ENCODE measurements at places on chromosomes 1 and 21.

DNA sequence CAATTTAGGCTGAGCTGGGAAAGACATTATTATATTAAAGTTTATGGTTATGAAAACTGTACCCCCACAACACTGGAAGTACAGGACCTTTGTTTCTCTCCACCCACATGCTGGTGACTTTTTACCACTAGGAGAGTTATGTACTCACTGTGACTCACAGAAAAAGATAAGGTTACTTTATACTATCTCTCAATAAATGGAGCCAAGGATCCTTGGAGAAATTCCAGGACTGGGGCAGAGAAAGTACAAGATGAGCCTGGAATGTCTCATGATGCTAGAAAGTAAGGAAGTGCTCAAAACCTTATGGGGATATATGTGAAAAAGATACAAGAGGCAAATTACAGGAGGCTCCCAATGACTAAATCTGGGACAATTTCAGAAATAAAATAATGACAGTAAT is 63.9 kb upstream of the C1orf105 start:
- no peak for DNase-seq

- DNase-seq: peak; percentile 62
These were observed 98.4 kb downstream of the EBNA1BP2 start for GRCh38 chr1:43073490-43074230.

- DNase-seq: no peak
These were observed 48.9 kb upstream of the ZNF326 start for GRCh38 chr1:89945852-89946476.

GRCh38 chr1:187474336-187474735 is 645.6 kb downstream of the PLA2G4A start:
- no peak for DNase-seq

- no peak for DNase-seq
These were observed 26.1 kb downstream of the PKP1 start for GRCh38 chr1:201309416-201309815.

GRCh38 chr1:20126041-20126805 is 6.9 kb upstream of the PLA2G2D start:
- no peak for DNase-seq

DNA sequence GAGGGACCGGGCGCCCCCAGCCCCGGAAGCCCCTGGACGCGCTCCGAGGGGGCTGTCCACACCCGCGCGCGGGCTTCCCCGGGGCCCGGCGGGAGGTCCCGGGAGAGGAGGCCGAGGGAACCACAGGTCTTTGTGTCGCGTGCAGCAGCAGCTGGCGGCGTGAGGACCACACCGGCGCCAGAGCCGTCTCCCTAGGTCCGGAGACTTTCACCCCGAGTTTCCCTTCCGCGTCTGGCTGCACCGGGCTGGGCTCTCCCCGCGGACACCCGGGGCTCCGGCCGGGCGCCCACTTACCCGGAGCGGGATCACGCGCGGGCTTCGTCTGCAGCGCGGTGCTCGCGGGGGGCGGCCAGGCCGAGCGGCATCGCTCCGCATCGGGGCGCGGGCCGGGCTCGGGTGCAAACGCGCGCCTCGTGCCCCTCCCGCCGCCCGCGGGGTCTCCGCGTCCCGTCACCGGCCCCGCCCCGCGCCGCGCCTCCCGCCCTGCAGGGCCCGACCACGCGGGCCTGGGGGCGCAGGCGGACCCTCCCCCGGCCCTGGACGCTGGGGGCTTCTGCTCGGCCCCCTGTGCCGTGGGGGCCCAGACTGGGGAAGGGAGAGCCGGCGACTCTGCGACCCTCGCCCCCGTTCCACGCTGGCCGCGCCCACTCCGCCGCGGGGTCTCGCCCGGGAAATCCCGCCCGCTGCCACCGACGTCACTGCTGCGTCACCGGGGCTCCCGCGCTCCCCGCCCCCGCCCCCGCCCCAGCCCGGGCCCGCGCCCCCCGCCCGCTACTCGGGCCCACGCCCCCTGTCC is at the start of gene GNG4:
Gene GNG4 (minus strand): TSS at position 417 of the 796 bp plus-strand sequence. CDS start 65,946 bp downstream, outside the sequence.
- DNase-seq: no peak

GRCh38 chr1:240287722-240288121 is 196.0 kb downstream of the FMN2 start:
- DNase-seq: no peak

GRCh38 chr21:45745256-45745655 is 101.7 kb downstream of the PCBP3 start:
- no peak for DNase-seq

- DNase-seq: no peak
These were observed 501.0 kb downstream of the SETD4 start for GRCh38 chr21:35559128-35559828.

GRCh38 chr1:40394491-40395172 is 21.1 kb downstream of the SMAP2 start:
- DNase-seq: no peak

DNA sequence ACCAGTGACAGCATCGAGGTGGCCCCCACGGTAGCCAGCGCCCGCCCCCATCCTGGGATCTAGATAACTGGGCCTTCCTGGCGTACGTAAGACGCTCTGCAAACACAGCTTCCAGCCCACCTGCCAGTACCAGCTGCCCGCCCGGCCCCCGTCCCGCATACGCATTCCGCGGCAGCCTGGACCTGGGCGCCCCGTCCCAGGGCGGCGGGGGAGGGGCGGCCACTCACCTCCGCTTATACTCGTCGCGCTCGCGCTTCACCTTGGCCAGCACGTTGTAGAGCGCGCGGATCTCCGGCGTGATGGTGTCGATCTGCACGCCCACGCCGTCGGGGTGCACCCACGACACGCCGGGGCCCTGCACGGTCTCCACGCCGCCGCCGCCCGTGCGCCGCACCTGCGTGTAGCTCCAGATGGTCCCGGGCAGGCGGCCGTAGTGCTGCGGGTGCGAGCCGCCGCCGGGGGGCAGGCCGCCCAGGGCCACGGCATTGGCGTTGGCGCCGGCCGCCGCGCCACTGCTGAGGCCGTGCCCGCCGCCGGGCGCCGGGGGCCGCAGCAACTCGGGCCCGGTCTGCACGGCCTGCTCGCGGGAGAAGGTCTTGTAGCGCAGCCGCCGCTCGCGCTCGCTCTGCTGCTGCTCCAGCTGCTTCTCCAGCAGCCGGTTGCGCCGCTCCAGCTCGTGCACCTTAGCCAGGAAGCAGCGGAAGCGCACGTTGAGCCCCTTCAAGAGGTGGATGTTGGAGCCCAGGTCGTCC is 859 bp downstream of the IFFO2 start:
- DNase-seq: peak; percentile 53

- DNase-seq: no peak
These were observed 87.0 kb downstream of the GLUL start for GRCh38 chr1:182304627-182305026.

DNA sequence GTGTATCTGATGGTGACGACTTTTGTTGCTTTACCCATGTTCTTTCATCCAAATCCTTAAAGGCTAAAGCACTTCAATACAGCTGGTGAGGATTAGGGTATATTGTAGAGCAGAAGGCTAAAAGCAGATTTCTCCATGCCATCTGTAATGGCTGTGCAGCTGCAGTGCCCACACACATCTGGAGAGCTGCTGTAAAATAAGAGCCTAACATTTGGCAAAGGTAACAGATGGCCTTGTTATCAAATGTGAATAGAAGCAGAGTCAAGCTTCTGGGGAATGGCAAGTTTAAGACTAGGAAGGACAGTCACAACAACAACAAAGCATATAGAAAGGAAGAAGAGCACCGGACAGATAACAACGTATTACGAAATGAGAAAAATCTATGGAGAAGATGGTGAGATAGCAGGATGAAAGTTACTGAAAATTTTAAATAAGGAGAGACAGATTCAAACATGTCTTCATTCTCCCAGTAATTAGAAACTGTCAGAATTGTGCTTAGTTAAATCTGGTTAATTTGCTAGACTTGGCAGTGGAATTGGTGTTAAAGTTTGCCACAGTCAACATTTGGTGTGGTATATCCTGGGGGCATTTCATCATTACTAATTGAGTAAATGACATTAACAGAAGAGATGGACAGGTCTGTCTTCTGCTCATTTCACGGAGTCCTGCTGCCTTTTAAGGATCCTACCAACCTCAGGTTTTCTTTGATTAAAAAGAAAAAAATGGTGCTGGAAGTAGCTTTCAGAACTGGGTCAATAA is 1093.2 kb downstream of the ADGRL2 start:
- DNase-seq: no peak

DNA sequence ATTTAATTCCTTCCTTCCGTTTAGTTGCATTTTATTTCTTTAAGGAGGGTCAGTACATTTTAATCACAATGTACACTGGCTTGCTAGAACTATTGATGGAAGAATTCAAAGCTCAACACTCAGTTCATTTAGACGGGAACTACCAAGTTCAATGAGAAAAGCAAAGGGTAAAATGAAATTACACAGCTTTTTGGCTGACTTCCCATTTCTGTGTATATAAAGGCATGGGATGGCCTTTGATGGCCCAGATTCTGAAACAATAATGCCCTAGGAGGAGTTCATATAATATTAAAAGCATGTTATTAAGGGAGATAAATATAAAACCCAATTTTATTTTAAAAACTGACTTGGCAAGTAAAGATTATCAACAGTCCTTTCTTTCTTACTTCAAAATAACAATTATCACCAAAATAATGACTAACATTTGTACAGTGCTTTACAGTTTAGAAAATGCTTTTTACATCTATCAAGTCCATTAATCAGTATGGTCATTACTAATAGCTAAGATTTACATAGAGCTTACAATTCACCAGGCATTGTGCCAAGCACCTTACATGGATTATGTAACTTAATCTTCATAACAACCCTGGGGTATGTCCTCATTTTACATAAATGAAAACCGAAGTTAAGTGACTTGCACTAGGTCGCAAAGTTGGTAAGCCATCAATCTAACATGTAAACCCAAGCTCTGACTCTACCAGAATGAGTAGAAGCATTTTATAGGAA is 402.4 kb downstream of the OMA1 start:
- no peak for DNase-seq

DNA sequence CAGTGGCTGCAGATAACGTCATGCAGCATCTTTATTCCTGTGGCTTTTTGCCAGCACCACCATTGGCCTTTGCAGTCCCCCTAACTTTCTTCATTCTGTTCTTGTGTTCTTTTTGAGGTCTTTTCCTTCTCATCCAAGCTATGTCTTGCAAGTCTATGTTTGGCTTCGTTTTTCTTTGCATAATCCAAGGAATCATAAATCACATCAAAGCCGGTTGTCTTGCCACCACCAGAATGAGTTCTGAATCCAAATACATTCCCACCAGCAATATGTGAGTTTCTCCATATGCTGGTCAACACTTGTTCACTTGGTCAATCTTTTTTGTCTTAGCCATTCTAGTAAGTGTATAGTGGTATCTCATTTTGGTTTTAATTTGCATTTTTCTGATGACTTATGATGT is 70.6 kb upstream of the AK4 start:
- DNase-seq: no peak

GRCh38 chr1:76942549-76942948 is 75.3 kb downstream of the ST6GALNAC5 start:
- no peak for DNase-seq

DNA sequence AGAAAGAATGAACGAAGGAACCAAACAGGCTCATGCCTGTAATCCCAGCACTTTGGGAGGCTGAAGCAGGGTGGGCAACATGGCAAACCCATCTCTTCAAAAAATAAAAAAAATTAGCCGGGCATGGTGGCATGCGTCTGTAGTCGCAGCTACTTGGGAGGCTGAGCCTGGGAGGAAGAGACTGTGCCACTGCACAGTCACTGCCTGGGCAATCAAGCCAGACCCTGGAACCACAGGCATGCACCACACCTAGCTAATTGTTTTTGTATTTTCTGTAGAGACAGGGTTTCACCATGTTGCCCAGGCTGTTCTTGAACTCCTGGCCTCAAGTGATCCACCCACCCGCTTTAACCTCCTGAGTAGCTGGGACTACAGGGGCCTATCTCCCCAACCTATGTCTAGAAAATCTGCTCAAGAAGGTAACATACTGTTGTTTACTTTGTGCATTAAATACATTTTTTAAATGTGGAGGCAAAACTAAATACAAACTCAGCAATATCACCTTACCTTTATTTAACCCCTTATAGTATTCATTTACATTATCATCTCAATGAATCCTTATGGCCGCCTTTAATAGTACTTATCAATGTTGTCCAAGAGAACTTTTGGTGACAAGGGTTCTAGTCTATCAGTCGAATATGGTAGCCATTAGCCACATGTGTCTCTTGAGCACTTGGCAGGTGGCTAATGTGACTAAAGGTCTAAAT is 2.7 kb downstream of the KHDC4 start:
- DNase-seq: no peak

GRCh38 chr1:30216602-30217001 is 506.8 kb downstream of the MATN1 start:
- no peak for DNase-seq

DNA sequence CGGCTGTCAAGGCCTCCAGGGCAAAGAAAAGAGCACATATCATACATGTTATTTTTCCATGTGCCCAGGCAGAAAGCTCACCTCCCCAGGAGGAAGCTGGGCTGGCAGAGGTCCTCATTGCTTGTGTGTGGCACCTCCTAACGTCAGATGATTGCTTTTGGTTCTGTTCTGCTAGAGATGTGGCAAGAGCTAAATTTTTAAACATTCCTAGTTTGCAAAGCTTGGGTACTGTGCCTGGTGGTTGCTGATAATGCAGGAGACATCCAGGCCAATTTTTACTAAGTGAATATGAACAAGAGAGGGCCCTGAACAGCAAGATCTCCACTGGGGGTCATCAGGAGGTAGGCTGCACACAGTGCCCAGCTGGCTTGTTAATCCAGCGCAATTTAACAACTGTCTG is 93.9 kb downstream of the TBX19 start:
- DNase-seq: no peak

DNA sequence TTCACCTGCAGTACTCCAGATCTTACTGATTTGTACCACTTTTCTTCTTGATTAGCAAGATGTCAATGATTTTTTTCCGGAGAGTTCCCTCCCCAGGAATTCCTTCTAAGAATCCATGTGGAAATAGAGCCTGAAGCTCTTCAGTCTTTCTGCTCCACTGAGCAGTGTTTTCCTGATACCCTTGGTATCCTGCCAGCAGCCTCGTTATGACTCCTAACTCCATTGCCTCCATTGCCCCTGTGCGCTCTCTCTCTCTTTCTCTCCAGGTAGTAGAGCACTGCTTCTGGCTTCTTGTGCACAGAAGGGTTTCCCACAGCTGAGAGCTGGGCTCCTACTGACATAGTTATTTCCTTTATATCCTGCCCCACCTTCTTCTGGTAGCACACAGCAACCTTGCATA is 12.2 kb downstream of the UBE2U start:
- DNase-seq: no peak

DNA sequence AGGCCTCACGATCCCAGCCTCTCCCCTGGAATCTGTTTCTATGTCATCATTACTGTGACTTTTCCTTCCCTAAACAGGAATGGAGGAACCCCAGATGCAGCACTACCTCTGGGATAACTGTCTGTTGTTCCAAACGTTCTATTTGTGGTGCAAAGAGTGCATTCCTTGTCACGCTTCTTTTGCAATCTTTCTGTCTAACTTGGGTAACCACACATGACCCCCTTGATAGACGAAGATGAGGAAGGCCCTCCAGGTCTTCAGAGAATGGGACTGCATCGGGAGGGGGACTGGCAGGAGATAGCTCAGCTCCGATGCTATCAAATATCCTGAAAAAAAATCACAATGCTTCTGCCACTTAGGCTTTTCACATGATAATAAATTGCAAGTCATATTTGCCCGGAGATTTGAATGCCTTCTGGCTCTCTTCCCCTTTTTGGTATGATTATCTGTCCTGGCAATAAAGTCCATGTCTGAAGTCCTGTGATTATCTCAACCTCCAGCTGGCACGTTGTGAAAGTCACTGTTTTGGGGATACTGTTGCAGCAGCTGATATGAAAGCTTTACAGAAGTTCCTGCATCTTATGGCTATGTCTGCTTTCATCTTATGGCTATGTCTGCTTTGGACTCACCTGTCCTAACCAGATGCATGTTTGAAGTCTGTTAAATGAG is 148.7 kb upstream of the LMO4 start:
- no peak for DNase-seq

GRCh38 chr1:27980216-27980845 is 20.6 kb downstream of the XKR8 start:
- DNase-seq: no peak
